Naive thymus-derived CD4-positive, alpha-beta T cell (primary cell): ENCODE measurements at places on chromosomes 2 and 18. TPM values are rescaled to one million over a fixed set of nuclear protein-coding genes. Genes with fewer than 3 reads are reported as not detected.

GRCh38 chr2:205706769-205707381 lies 24.6 kb downstream of the NRP2 start:
- H3K4me1 ChIP-seq = peaks cover 11% of the 10 kb centered on the region
- H3K27ac ChIP-seq = no peak overlapping the region
- peak; percentile 17 for DNase-seq
- no peaks in the 10 kb centered on the region for H3K27me3 ChIP-seq
- no peak overlapping the region for H3K4me3 ChIP-seq

DNA sequence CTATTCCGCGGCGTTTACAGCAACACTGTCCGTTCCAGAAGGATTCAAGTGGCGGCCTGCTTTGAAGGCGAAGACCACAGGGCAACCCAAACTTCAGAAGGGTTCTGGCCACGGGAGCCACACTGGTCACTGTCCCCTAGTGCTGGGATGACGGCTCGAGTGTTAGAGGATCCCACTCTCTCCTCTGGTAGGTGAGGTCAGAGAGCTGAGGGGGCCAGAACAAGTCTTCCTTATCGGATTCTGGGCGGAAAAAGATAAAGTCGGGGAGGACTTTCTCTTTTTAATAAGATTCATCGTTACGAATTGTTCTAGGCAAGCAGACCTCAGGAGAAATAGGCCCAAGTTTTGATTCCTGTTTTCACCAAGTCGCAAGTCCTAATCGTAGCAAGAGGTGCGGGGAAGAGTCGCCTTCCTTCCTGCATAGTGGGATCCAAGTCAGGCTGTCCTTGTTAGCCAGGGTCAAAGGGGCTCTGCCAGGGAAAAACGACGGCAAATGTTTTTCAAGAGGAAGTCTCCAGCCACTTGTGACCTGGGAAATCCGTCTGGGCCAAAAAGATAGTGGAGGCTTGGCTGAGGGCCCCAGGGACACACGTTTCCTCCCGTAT lies 864 bp upstream of the MYL12A start:
- no peaks in the 10 kb centered on the region for H3K27me3 ChIP-seq
- peak overlapping the region; percentile 80 for H3K27ac ChIP-seq
- peak; percentile 45 for DNase-seq
- H3K4me3 ChIP-seq = peak overlapping the region; percentile 97
- H3K36me3 ChIP-seq = peaks cover 9% of the 10 kb centered on the region

GRCh38 chr18:52541056-52541455 lies 201.1 kb downstream of the DCC start:
- no peak overlapping the region for H3K27ac ChIP-seq
- no peaks in the 10 kb centered on the region for H3K4me1 ChIP-seq
- no peak for DNase-seq
- no peaks in the 10 kb centered on the region for H3K36me3 ChIP-seq
- no peak overlapping the region for H3K4me3 ChIP-seq
- no peaks in the 10 kb centered on the region for H3K27me3 ChIP-seq

- H3K36me3 ChIP-seq = no peaks in the 10 kb centered on the region
- H3K27me3 ChIP-seq = no peaks in the 10 kb centered on the region
- H3K4me3 ChIP-seq = no peak overlapping the region
- no peak overlapping the region for H3K27ac ChIP-seq
- no peaks in the 10 kb centered on the region for H3K4me1 ChIP-seq
Measured at GRCh38 chr2:10930721-10931516, 19.2 kb downstream of the KCNF1 start.

- no peak for DNase-seq
- H3K4me1 ChIP-seq = no peaks in the 10 kb centered on the region
- peaks cover 3% of the 10 kb centered on the region for H3K27me3 ChIP-seq
- H3K27ac ChIP-seq = no peak overlapping the region
- no peak overlapping the region for H3K4me3 ChIP-seq
Measured at GRCh38 chr2:8413589-8414135, 268.2 kb upstream of the ID2 start.

- no peaks in the 10 kb centered on the region for H3K36me3 ChIP-seq
- no peaks in the 10 kb centered on the region for H3K27me3 ChIP-seq
- no peak for DNase-seq
Measured at GRCh38 chr2:149616681-149617456, 29.3 kb upstream of the MMADHC start.

DNA sequence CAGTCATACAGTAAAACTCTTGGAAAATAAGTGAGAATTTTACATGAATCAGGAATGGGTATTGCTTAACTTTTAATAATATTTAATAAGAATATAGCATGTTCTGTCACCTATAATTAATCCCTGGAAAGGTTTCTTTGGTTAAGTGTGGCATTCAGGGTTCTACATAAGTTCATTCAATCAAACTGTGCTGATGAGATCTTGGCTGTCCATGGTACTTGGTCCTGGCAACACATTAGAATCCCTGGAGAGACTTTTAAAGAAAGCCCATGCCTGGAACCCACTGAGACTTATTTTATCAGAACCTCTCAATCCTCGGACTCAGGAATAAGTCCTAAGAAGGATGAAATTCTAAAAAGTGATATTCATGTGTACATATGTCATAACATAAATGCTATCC lies 60.3 kb downstream of the CERKL start:
- DNase-seq = no peak
- H3K36me3 ChIP-seq = no peaks in the 10 kb centered on the region
- H3K27ac ChIP-seq = no peak overlapping the region
- no peak overlapping the region for H3K4me3 ChIP-seq

DNA sequence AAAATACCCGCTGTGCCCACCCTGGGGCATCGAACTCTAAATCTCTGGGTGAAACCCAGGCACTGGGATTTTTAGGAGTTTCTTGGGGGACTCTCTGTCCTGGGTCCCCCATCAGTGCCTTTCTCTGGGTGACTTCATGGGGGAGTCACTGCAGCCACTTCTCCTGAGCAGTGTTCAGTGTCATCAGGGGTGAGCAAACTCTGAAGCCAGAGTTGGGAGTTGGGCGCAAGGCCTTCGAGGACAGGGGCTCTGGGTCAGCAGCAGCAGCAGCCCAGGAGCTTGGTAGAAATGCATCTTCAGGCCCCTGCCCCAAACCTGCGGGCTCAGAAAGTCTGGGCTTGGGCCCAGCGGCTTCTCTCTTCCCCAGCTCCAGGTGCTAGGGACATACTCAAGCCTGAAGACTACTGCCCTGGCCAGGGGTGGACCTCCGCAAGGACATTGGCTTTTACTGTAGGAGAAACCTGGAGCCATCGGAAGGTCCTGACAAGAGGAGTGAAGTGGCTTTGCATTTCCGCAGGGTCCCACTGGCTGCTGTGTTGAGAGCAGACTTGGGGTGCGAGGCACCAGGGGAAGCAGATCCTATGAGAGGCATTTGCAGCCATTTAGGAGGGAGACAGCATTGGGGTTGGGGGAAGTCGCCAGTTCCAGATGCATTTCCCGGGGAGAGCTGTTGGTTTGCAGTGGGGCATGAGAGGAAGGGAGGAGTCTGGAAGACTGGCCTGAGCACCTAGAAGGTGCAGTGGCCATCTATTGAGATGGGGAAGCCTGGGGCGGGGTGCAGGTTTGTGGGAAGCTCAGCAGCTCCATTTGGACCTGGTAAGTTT lies 51.5 kb upstream of the FAHD2A start:
- H3K4me1 ChIP-seq = no peaks in the 10 kb centered on the region
- no peak overlapping the region for H3K4me3 ChIP-seq
- H3K27ac ChIP-seq = no peak overlapping the region
- H3K36me3 ChIP-seq = no peaks in the 10 kb centered on the region

GRCh38 chr2:232073026-232073425 lies 111.5 kb downstream of the DIS3L2 start:
- H3K27me3 ChIP-seq = no peaks in the 10 kb centered on the region
- H3K4me3 ChIP-seq = no peak overlapping the region
- H3K36me3 ChIP-seq = no peaks in the 10 kb centered on the region
- no peak for DNase-seq
- no peak overlapping the region for H3K27ac ChIP-seq

- no peaks in the 10 kb centered on the region for H3K4me1 ChIP-seq
- no peaks in the 10 kb centered on the region for H3K27me3 ChIP-seq
- no peak overlapping the region for H3K4me3 ChIP-seq
Measured at GRCh38 chr2:151007365-151007764, 254.3 kb downstream of the RBM43 start.

DNA sequence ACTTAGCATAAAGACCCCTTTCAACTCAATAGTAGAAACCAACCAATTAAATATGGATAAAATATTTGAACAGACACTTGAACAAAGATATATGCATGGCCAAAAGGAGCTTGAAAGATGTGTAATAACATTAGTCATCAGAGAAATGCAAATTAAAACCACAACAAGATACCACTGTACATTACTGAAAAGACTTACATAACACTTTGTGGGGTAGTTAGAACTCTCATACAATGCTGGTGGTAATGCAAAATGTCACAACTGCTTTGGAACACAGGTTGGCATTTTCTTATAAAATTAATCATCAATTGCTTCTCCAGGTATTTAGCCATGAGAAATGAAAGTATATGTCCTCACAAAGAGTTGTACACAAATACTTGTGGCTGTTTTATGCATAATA lies 60.7 kb downstream of the TTC27 start:
- H3K27me3 ChIP-seq = no peaks in the 10 kb centered on the region
- no peak for DNase-seq
- H3K36me3 ChIP-seq = no peaks in the 10 kb centered on the region
- no peaks in the 10 kb centered on the region for H3K4me1 ChIP-seq
- H3K4me3 ChIP-seq = no peak overlapping the region
- H3K27ac ChIP-seq = no peak overlapping the region

DNA sequence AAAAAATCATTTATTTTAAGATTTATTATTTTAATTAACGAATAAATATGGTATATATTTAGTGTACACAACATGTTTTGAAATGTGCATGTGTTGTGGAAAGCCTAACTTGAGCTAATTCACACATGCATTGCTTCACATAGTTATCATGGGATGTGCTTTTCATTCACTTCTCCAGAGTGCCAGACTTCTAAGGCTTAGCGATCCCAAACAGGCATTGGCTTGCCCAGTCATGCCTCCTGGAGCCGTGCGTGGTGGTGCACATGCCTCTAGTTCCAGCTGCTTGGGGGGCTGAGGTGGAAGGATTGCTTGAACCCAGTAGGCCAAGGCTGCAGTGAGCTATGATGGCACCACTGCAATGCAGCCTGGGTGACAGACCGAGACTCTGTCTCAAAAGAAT lies 40.5 kb downstream of the ARHGEF4 start:
- H3K27ac ChIP-seq = no peak overlapping the region
- no peaks in the 10 kb centered on the region for H3K36me3 ChIP-seq

GRCh38 chr2:232838406-232838874 lies 31.6 kb upstream of the SNORC start:
- H3K36me3 ChIP-seq = peaks cover 69% of the 10 kb centered on the region
- DNase-seq = peak; percentile 8
- no peak overlapping the region for H3K4me3 ChIP-seq
- H3K27me3 ChIP-seq = no peaks in the 10 kb centered on the region

- no peak within 1 kb of the TSS for H3K4me3 ChIP-seq
- no peaks in the 10 kb centered on the region for H3K36me3 ChIP-seq
- H3K27me3 ChIP-seq = no peaks in the 10 kb centered on the region
- no peaks in the 10 kb centered on the region for H3K4me1 ChIP-seq
- no peak within 1 kb of the TSS for H3K27ac ChIP-seq
- DNase-seq = no peak
Measured at GRCh38 chr2:68643011-68643873, at the start of gene PROKR1. Gene PROKR1, plus strand, starts transcription at chr2:68643579. Its CDS starts 2,243 bp downstream, at chr2:68645822.

- DNase-seq = no peak
- no peak overlapping the region for H3K4me3 ChIP-seq
- no peaks in the 10 kb centered on the region for H3K36me3 ChIP-seq
- H3K27ac ChIP-seq = no peak overlapping the region
Measured at GRCh38 chr2:85875350-85876050, 13.3 kb downstream of the ST3GAL5 start.

DNA sequence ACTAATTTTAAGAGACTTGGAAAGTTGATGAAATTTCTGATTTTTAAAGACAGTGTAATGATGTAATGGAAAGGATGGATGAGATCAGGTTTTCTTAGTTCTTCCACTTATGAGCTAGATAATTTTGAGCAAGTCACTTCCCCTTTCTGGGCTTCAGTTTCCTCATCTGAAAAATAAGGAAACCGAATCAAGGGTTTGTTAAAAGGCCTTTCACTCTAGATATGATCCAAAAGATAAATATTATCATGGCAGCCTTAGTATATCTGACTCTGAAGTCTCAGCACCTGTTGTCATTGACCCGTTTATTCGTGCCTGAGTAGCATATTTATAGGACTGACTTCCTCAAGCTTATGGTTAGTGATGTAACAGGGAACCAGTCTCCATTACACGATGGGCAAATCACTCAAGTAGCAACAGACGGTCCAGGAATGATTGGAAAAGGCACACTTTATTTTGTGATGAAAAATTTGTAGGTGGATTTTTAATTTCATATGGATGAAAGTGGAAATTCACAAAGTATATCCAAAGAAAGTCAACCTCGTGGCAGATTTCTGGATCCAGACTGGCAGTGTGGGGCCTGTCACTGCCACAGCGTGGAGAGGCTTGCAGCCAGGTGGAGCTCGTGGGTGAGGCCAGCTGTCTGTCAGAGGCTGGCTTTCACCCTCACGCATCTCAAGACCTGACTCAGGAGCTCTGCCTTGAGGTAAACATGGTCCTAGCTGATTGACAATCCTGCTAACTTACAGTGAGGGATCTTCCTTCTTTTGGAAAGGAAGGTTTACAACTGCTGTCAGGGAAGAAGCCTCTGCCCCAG lies 137.9 kb upstream of the CXCR4 start:
- no peak overlapping the region for H3K27ac ChIP-seq
- no peak overlapping the region for H3K4me3 ChIP-seq
- no peak for DNase-seq
- no peaks in the 10 kb centered on the region for H3K36me3 ChIP-seq
- H3K4me1 ChIP-seq = no peaks in the 10 kb centered on the region

- H3K27me3 ChIP-seq = no peaks in the 10 kb centered on the region
- H3K36me3 ChIP-seq = no peaks in the 10 kb centered on the region
- H3K27ac ChIP-seq = no peak overlapping the region
- no peak overlapping the region for H3K4me3 ChIP-seq
- peak; percentile 52 for DNase-seq
Measured at GRCh38 chr18:49021433-49022129, 70.8 kb upstream of the SMAD7 start.

DNA sequence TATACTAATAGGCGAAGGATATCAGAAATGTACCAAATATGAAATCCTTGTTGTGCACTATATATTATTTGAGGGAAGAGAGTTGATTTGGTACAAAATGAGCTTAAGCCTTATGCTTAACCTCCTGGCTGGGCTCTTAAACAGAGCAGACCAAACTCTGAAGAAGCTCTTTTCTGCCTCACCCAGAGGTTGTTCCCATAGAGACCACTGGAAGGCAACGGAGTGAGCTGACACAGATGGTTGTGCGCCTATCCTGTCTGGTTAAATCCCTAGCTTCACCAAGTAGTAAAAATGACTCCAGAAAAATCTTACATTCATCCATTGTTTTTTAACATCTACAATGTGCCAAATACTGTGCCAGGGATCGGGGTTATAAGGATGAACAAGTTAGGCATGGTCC lies 55.9 kb upstream of the NOL4 start:
- no peak for DNase-seq
- no peaks in the 10 kb centered on the region for H3K27me3 ChIP-seq
- no peak overlapping the region for H3K4me3 ChIP-seq
- no peak overlapping the region for H3K27ac ChIP-seq
- no peaks in the 10 kb centered on the region for H3K4me1 ChIP-seq

The RSAD2 gene
- 15.0 TPM for polyA plus RNA-seq

The CERS6 gene
- 15.4 TPM for polyA plus RNA-seq

The LYG2 gene
- polyA plus RNA-seq = not detected

The NOSTRIN gene
- not detected for polyA plus RNA-seq

The MAB21L4 gene
- not detected for polyA plus RNA-seq

The CASP10 gene
- 15.9 TPM for polyA plus RNA-seq
